ENCODE measurements at places on chromosomes 4 and X. TPM values are rescaled to one million over a fixed set of nuclear protein-coding genes. Genes with fewer than 3 reads are reported as not detected.

ENPEP gene
- 0.97 TPM for total RNA-seq

IL1RAPL1 gene
- total RNA-seq: not detected

P2RY10 gene
- total RNA-seq: not detected

DCAF4L1 gene
- not detected for total RNA-seq

GAB3 gene
- 1.8 TPM for total RNA-seq

STAG2 gene
- 30.9 TPM for total RNA-seq

PNMA3 gene
- total RNA-seq: 0.32 TPM

PAK3 gene
- 0.32 TPM for total RNA-seq

Data from cardiac atrium fibroblast (primary cell).